NCI-H748 treated with DMSO at 0.1 percent for 48 hours (cell line): ENCODE measurements at places on chromosomes 7 and 10.
A peak's percentile ranks its signal among the peaks of the same experiment; 100 is the strongest.

GRCh38 chr10:33134011-33134751, 176.2 kb upstream of the ITGB1 start:
- DNase-seq = no peak

- DNase-seq = no peak
Observed at GRCh38 chr10:11755512-11756263, 13.5 kb downstream of the ECHDC3 start.

GRCh38 chr7:78473021-78473420, 674.4 kb downstream of the PHTF2 start:
- no peak for DNase-seq

- no peak for DNase-seq
Observed at GRCh38 chr10:69232252-69232651, 12.1 kb downstream of the HKDC1 start.

DNA sequence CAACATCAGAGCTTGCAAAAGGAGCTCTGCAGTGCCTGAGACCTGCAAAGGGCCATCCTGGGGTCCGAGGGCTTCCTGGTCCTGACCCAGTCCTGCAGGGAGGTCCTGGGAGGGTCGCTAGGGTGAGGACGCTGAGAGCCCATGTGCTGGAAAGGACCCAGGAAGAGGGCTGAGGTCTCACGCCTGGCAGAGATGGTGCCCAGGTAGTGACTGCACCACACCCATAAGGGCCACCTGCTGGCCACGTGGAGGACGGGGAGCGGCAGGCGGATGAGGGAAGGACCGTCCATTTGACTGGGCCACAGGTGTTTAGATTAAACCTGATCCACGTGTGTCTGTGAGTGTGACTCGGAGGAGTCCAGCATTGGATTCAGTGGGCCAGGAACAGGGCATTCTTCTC, 392.8 kb downstream of the DNAJB6 start:
- no peak for DNase-seq

- no peak for DNase-seq
Observed at GRCh38 chr10:36424502-36424901, 700.9 kb upstream of the ANKRD30A start.

GRCh38 chr7:136272934-136273333, 295.8 kb upstream of the MTPN start:
- no peak for DNase-seq

GRCh38 chr7:127791446-127792189, 139.6 kb downstream of the SND1 start:
- DNase-seq = no peak

DNA sequence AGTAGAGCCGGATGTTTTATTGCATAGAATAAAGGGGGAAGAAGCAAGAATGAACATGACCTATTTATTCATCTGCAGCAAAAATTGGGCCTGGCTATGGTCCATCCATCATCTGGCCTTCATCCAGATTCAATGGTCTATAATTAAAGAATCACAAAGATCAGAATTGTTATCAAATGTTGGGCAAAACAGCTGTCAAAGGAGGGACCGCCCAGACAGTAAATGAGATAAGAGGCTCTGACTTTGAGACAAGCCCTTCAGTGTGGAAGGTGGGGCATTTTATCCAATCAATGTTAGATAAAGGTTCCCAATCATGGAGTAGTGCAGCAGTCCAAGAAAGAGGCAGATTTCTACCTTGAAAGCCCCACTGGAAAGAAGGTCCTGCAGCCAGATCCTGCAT, 153.5 kb downstream of the PARD3 start:
- peak; percentile 70 for DNase-seq

DNA sequence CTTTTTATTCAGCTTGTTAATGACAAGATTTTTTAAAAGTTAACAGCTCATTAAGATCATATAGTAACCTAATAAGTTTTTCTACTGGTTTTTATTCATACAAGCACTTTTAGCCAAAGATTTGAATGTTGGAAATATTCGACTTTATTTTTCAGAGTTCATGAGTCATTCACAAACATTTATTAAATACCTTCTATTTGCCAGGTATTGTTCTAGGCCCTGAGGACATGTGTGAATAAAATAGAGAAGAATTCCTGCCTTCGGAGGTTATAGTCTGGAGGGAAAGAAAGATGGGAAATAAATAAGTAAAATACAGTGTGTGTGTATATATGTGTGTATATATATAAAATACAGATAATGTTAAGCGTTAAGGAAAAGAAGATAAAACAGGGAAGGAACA, 31.5 kb downstream of the BTAF1 start:
- no peak for DNase-seq

DNA sequence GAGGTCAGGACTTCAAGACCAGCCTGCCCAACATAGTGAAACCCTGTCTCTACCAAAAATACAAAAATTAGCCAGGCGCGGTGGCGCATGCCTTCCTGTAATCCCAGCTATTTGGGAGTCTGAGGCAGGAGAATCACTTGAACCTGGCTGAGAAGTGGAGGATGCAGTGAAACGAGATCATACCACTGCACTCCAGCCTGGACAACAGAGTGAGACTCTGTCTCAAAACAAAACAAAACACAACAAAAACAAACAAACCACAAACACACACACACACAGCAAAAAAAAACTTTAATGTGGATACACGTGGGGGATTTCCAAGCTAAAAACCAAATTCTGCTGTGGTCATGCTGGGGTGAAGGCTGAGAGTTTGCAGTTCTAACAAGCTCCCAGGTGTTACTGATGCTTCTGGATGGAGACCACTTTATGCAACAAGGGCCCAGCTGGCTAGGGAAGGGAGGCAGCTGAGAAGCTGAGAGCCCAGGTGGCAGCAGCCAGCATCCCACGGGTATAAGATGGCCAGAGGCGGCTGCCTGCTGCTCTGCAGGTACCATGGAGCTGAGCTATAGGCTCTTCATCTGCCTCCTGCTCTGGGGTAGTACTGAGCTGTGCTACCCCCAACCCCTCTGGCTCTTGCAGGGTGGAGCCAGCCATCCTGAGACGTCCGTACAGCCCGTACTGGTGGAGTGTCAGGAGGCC, at the start of gene ZP3:
Gene ZP3 (plus strand): TSS at position 538 of the 699 bp plus-strand sequence. CDS start 15 bp downstream, at position 553.
- DNase-seq = no peak

- DNase-seq = no peak
Observed at GRCh38 chr7:1041551-1042491, 2.5 kb upstream of the GPR146 start.

GRCh38 chr10:9227679-9228365, 1173.3 kb downstream of the GATA3 start:
- DNase-seq = no peak

DNA sequence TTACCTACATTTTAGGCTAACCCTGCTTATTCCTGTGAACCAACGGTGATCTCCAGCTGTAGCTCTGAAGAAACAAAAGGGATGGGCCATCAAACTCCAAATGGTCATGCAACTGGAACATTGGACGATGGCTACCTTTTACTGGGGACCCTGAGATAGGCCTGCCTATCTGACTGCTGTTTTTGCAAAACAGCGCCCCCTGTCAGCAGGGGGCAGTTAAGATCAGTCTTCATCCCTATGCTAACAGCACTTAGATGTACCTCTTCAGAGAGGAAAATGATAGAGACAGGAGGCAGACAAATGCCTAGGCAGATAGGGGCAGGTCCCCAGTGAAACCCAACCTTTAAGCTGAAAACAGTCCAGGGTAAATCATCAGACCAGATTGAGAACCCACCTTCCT, 1085.4 kb upstream of the SORCS1 start:
- DNase-seq = no peak

GRCh38 chr10:101295261-101295660, 58.7 kb upstream of the BTRC start:
- DNase-seq = no peak

DNA sequence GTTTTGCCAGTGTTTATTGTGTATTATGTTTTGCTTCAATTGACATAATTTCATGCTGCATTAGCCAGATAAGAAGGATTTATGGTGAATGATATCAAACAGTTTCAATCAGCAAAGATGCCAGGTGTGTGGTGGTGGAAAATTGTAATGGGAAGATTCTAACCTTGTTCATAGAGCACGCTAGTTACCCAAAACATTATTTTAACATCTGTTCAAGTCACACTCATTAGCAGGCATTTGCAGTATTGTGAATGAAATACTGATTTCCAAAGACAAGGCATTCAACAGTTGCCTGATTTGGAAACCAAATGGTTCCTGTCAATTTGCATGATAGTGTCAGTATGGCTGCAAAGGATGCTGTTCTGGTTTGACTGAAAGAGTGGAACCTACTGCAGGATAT, 129.7 kb downstream of the EPC1 start:
- no peak for DNase-seq

GRCh38 chr7:33745934-33746333, 159.4 kb upstream of the BMPER start:
- DNase-seq = no peak

DNA sequence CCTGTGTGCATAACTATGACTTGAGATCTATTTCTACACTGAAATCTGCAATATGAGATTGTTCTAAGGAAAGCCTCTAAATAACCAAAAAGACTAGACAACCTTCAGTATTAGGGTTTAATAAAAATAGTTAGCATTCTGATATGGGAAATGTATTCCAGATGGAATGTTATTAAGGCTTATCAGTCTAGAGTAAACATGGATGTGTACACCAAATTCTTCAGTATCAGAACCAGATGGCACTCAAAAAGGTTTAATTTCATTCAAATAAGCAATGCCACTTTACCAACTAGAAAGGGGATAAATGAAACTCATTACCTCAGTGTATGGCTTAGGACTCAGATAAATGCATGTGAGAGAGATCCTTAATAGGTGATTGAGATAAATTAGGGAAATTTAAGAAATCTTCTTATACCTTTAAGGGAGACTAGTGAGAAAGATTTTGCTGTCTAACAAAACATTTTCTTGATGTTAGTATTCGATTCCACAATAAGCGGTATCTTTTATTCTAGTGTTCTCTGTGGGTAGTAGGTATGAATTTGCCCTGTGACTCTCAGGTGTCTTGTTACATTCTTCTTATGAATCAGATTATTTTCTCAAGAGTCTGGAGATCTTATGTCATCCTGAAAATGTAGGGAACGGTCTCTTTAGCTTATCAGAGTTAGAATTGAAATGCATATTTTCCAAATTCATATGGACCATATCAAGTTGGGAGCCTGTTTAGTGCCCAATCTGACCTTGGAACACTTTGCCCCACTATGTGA, 159.2 kb downstream of the PRKG1 start:
- no peak for DNase-seq

GRCh38 chr10:113412161-113412560, 140.7 kb upstream of the HABP2 start:
- no peak for DNase-seq

DNA sequence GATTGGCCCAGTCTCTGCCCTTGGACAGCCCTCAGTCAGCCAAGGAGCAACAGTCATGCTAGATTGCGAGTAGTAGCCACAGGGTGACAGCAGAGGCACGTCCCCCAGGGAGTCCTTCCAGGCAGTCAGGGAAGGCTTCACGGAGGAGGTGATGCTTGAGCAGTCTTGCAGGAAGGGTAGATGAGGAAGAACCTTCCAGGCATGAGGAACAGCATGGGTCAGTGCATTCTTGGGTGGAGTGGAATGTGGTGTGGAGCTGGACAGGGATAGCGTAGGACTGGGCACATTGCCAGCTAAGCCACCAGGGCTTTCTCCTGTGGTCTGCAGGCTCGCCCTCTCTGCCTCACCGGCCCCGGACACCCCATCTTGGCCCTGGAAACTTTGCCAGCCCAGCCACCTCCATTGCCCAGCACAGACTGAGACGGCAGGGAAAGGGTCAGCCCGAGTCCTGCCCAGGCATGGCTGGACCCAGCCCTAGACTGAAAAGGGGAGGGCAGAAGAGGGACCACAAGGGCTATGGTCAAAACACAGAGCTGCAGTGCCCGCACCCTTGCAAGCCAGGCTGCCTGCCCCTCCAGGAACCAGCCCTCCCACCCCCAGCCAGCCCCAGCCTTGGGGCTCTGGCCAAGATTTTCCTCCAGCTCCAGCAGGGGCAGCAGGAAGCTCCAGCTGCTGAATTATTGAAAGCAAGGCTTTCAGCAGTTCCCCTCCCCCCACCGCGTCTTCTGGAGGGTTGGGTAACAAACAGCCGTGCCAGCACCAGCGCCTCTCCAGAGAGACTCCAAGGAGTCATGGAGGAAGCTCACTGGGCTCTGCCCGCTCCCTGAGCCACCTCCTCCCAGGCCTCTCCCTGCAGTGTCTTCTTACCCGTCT, 18.7 kb downstream of the SRRM3 start:
- no peak for DNase-seq

DNA sequence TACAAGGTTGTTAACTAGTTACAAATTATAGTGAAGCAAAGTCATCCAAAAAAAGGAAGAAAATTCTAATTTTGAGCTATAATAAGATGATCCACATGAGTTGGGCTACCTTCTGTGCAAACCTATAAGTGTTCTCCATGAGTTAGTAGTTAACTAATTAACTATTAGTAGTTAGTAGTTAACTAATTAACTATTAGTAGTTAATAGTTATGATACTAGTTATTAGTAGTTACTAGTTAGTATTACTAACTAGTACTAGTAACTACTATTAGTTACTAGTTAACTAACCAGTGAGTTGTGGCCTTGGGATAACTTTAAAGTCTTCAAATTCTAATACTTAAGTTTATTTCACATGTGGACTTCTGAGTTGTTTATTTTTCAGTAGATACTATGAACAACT, 453.4 kb upstream of the GRM3 start:
- no peak for DNase-seq

DNA sequence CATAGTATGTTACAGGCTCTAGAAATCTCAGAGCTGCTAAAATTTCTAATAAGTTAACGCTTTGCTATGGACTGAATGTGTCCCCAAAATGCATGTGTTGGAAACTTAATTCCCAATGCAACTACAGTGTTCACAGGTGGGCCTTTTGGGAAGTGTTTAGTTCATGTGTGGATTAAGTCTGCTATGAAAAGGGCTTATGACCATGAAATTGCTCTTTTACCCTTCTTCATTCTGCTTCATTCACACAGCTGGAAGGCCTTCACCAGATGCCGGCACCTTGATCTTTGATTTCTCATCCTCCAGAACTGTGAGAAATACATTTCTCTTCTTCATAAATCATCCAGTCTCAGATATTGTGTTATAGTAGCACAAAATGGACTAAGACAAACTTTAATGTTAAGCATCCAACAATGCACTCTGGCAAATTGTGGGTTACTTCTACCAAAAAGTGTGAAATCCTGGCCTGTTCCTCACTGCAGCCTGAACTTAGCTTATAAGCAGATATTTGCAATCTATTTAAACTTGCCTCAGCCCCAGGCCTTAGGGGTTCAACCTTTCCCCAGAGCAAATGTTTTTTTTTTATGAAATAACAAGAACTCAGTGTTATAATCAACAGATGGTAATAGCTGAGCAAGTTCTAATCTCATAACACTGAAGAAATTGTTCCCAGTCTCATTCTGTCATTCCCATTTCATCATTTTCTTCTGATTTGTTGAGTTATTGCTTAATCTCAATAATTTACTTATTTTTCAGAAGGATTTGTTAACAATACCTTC, 523.6 kb downstream of the KIF20B start:
- DNase-seq = no peak

DNA sequence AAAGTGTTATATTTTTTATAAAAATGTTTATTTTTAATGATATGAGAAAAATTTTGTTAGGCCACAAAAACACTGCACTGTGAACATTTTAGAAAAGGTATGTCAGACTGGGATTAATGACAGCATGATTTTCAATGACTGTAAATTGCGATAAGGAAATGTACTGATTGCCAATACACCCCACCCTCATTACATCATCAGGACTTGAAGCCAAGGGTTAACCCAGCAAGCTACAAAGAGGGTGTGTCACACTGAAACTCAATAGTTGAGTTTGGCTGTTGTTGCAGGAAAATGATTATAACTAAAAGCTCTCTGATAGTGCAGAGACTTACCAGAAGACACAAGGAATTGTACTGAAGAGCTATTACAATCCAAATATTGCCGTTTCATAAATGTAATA, 64.8 kb upstream of the CAPZA2 start:
- no peak for DNase-seq
